Cerebellar nuclear complex (tissue), 1 donor: ENCODE measurements at places on chromosomes 7 and 10.

DNA sequence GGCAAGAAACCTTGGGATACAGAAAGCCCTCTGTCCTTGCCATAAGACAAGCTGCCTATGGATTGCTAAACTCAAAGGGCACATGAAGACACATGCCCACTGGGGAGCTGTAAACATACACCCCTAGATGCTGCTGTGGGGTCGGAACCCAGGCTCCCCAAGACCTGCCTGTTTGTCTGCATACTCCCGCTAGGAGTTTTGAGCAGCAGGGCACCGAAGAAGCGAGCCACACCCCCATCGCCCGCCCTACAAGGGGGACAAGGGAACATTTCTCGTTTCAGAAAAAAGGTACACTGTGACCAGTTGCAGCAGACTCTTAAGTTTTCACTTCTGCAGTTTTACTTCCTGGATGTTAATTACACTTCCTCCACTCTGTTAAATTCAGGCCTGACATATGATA is 680.2 kb upstream of the GHITM start:
- DNase-seq, result no peak

DNA sequence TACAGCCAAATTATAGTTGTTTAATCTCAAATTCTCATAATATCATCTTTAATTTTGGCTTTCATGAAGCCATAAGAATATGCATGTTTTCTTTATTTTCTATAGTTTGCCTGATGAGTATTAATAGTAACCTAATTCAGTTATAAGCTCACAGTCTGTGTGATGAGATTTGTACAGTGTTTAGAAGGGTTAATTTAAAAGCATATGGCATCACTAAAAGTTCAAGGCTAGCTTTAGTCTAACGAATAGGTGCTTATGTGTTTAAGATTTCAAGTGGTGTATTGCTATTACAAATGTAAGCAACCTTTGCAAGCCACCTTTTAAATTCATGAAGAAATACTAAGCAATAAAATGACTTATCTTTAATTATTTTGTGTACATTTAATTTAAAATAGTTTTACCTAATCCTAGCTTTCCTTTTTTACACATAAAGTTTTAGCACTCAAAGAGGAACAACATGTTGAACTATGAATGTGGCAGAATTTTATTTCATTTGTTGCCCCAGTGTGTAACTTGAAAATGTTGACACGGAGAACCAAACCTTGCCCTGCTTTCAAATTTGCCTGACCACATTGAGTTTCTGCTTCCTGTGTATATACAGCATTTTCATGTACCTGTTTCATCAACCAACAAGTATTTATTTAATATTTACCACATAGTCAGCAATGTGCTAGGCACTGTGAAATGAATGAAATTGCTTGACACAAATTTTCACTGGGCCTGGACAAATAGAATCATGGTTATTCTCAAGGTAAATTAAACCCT is 41.5 kb downstream of the TET1 start:
- no peak for DNase-seq

DNA sequence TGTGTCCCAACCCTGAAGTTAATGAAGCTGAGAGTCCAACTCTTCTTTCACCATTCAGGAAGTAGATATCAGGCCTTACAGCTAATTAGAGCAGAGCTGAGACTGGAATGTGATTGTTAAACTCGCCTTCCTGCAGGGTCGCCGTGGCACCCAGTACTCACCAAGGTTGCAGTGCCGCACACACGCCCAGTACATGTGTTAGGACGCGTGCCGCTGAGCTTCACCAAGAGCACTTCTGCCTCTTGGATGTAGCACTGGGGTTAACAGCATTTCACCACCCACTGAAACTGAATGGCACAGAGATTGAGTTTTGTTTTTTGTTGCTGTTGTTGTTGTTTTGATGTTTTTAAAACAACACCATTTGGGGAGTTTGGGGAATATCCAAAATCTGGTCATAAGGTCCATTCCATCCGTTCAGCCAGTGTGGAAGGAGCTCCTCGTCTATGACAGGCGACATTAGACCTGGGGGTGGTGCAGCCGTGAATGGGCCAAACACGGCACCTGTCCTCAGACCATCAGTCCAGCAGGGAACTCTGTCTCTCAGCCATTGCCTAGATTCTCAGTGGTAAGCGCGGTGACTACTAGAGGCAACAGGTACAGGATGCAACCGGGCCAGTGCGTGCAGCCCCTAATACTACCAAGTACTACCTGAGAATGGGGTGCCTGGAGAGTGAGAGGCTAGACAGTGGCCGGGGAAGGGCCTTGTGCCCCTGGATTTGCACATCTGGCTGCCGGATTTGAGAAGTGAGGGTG is 21.9 kb downstream of the WIPI2 start:
- no peak for DNase-seq

- DNase-seq, result no peak
Observed at GRCh38 chr10:92572362-92573090, 1.4 kb downstream of the IDE start.

DNA sequence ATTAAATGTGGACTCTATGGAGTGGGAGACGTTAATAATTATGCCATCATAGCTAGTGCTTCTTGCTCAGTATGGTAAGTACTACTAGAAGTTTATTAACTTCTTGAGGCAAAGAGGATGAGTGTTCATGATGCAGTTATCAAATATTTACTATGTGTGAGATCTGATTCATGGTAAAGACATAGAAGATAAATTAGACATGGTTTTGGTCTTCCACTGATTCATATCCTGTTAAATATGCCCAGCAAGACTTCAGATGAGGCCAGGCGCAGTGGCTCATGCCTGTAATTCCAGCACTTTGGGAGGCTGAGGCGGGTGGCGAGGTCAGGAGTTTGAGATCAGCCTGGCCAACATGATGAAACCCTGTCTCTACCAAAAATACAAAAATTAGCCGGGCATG is 547.1 kb upstream of the ANKRD30A start:
- DNase-seq, result no peak

DNA sequence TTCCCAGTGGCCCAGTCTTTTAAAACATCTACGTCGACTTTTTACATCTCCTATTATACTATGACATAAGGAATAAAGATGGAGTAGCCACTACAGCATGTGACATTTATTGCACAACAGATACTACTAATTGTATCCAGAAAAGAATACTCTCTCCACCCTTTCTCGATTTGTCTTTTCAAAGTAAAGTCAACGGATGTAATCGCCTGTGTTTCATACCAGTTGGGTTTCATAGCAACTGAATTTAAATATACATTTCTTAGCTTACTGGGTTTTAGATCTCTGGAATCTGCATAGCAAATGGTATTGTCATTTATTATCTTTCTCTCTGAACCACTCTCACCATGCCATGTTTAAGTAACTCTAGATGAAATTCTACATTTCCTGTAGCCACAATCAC is 86.4 kb upstream of the TRIL start:
- no peak for DNase-seq

DNA sequence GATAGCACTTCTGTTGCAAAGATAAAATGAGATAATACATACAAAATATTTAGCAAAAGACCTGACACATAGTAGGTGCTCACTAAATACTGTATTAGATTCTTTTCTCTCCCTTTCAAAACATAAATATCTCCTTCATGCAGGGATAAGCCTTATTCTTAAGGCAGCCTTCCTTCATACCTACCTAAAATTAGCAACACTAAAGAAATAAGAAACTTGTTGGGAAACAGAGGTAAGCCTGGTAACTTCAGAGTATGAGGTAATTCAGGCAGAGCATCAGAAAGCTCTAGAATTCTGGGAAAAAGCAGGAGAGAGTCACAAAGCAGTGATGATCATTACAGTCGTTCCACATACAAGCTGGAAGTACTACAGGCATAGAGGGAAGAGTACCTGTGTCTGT is 15.2 kb downstream of the HIBADH start:
- DNase-seq, result no peak

DNA sequence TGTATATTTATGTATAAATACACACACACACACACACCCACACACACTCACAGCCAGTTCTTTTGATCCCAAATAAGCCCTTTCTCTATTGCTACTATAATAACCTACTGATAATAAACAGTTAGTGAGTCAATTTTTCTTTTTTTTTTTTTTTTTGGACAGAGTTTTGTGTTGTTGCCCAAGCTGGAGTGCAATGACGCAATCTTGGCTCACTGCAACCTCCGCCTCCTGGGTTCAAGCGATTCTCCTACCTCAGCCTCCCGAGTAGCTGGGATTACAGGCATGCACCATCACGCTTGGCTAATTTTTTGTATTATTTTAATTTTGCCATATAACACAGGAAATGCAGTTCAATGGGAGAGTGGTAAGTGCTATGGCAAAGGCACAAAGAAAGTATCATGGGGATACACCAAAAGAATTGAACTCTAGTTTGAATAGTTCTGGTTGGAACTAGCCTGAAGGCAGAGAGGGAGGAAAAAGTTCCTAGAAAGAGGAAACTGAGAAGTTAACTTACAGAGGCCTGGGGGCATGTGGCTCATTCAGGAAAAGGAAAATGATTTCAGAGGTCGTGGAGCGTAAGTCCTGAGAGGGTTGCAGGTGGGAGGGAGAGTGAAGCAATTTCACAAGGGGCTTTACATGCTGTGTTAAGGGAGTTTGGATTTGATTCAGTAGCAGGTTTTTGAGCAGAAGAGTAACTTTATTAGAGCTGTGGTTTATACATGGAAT is 44.4 kb upstream of the JCAD start:
- no peak for DNase-seq

- DNase-seq, result no peak
Observed at GRCh38 chr7:24800667-24801066, 43.4 kb upstream of the GSDME start.

DNA sequence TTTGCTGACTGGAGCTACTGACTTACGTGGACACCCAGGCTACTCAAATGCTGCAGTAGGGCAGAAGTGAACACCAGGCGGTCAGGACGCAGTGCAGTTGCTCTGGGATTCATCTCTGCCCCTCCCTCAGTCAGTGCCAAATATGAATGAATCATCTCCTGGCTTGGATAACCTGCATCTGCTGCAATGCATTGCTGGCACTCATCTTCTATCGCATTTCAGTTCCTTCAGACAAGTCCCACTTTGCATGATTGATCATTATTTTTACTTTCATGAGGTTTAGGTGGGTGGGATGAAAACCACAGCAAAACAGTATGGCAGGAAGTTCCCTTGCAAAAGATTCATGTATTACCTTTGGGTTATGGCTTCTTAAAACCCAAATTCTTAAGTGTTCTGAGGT is 224.6 kb upstream of the NRP1 start:
- no peak for DNase-seq

DNA sequence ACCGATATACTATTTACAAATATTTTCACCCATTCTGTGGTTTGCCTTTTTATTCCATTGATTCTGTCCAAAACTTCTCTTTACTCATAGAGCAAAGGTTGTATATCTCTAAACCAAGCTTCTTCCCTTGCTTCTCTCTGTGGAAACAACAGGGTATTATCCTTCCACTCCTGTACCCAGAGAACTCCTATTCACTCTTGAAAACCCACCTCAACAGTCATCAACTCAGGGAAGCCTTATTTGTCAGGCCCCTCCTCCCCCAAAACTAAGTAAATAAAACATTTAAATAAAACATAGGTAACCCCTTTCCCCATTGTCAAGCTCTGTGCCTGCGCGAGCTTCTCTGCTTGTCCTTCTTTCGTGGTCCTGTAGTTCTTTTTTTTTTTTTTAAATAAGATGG is 44.6 kb downstream of the GTF2IRD1 start:
- DNase-seq, result no peak

DNA sequence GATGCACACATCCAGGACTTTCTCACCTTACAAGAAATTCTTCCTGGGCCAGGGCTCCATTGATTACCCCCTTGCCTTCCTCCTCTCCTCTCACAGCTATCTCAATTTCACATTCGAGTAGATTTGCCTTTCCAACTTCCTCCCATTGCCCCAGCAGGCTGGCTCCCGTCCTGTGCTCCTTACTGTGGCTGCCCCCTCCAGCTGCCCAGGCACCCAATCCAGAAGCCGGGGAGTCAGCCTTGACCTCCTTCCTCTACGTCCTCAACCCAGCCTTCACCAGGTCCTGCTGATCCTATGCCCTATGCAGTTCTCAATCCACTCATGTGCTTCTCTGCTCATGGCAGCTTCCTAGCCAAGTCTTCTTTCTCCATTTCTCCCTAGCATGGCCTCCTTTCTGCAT is 85.7 kb upstream of the GPR26 start:
- DNase-seq, result no peak

DNA sequence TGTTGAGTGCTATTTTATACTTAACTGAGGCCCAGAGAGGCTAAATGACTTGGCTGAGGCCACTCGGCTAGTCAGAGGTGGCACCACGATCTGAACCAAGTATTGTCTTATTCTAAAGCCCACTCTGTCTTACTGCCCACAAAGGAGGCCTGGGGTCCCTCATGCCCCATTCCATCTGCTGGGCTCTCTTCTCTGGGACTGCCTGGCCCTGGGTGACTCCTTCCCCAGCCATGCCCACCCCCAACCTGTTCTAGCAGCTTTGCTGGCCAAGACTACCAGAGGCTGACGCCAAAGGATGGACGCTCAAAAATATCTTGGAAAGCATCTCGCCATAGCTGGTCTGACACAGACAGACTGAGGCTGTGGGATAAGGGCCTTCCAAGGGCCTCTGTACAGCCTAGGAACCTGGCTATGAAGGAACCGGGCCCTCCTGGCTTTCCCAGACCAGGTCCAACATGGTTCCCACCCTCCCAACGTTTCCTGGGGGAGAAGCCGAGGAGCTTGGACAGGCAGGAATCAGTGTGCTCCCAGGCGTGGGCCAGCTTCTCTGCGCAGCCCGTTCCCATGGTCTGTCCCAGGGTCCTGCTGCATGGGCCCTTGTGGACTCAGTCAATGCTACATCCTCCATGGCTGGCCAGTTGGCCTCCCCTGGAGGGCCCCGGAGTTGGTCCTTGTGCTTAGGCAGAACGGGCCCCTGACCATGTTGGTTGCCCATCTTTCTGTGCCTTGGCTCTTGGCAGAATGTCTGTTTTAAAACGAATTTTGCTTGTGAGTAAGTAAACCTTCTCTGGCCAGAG is 11.7 kb downstream of the HSPA12A start:
- no peak for DNase-seq

- DNase-seq, result no peak
Observed at GRCh38 chr7:37901890-37902524, 14.6 kb downstream of the SFRP4 start.

DNA sequence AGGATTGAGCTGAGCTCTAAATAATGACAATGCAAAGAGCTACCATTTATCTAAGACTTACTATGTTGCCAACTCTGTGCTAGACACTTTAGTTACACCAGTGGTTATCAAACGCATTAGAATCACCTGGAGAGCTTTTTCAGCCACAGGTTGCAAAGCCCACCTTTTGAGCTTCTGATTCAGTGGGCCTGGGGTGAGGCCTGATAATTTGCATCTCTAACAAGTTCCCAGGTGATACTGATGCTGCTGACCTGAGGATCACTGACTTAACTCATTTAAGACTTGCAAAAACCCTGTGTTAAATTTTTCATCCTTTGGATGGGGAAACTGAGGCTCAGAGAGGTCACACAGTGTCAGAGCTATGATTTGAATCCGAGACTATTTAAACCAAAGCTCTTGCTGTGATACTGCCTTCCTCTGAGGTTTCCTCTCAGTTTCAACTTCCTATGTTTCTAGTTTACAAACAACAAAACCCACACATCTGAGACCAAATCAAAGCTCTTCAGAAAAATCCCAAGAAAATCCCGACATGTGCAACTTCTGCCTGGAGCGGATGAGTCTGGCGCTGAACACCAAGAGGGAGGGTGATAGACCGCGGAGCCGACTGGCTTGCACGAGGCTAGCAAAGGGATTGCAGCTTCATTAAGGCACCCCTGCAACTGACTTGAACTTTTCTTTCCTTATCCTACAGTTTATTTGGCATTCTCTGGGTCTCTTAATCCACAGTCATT is 124.9 kb downstream of the CYP26A1 start:
- no peak for DNase-seq

- no peak for DNase-seq
Observed at GRCh38 chr10:23413629-23414089, 25.2 kb upstream of the OTUD1 start.

GRCh38 chr7:99079104-99079503 is 64.8 kb downstream of the SMURF1 start:
- DNase-seq, result no peak
